ENCODE measurements at places on chromosomes 2 and 18.
A peak's percentile ranks its signal among the peaks of the same experiment; 100 is the strongest.

DNA sequence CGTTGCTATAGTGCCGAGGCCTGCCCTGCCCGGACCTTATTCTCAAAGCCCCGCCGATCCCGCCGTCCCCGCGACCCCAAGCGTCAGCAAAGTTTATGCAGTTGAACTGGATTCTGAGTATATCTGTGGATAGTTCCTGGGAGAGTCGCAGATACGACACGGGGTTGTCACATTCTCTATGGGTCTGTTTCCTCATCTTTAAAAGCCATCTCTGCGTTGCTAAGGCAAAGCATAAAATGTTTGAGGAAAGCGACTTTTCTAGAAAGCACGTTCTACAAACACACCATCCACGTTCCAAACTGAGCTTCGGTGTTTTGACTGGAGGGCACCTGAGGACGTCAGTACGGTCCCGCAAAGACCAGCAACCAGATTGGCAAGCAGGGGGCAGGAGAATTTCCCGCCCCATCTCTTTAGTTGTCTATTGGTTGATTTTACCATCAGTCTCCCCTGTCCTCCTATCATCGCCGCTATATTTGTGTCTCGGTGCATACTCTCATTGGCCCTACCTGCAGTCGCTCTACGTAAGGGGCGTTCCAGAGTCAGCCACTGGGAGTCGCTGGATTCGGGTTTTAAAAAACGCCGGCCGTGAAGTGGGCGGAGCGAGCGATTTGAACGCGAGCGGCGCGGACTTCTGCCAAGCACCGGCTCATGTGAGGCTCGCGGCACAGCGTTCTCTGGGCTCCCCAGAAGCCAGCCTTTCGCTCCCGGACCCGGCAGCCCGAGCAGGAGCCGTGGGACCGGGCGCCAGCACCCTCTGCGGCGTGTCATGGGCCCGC lies at the start of gene CENPA:
Gene CENPA, plus strand, starts transcription at position 626 of the 776 bp plus-strand sequence. Its CDS starts 141 bp downstream, at position 767.
- DNase-seq = peak; percentile 91

- no peak for DNase-seq
Observed at GRCh38 chr2:70923378-70924015, 12.2 kb upstream of the ATP6V1B1 start.

- no peak for DNase-seq
Observed at GRCh38 chr2:44944102-44944951, 2.8 kb downstream of the SIX3 start.

DNA sequence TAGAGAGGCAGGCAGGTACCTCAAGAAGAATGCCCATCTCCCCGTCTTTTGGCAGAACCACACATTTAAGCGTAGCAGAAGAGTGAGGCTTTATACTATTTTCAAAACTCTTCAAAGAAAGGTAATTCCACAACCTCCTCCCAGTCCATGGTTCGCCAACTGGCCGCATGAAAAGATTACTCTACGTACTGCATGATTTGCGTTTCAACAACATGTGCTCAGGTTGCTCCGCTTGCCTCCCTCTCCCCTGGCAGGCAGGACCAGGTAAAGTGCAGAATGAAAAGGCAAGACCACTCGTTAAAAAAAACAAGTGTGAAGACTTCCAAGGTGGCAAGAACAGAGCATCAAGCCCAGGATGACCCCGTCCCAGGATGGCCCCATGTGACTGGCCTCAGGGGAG lies 143.7 kb downstream of the SP3 start:
- DNase-seq = no peak

- DNase-seq = no peak
Observed at GRCh38 chr2:64594226-64594989, 59.3 kb downstream of the SERTAD2 start.

- DNase-seq = no peak
Observed at GRCh38 chr2:230697676-230698075, 15.0 kb upstream of the CAB39 start.

DNA sequence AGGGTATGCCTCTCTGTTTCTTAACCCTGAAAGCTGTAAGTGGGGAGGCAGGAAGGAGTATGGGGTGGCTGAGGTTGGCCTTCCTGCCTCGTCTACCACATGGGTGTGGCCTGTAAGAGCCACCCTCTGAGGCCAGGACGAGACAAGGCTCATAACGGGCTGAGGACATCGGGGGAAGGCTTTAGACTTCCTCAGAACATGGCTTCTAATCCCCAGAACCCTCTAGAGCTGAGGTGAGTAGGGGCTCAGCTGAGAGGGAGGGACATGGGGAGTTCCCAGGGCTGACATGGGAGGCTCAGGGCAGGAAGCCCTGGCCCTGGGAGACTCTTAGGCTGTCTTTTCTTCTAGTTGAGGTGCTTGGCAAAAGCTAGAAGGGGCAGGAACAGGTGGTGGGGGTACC lies 36.7 kb downstream of the EMX1 start:
- no peak for DNase-seq

- DNase-seq = no peak
Observed at GRCh38 chr2:145116834-145117725, 597.2 kb upstream of the ZEB2 start.

GRCh38 chr2:150759531-150759930 lies 272.1 kb upstream of the RND3 start:
- no peak for DNase-seq

DNA sequence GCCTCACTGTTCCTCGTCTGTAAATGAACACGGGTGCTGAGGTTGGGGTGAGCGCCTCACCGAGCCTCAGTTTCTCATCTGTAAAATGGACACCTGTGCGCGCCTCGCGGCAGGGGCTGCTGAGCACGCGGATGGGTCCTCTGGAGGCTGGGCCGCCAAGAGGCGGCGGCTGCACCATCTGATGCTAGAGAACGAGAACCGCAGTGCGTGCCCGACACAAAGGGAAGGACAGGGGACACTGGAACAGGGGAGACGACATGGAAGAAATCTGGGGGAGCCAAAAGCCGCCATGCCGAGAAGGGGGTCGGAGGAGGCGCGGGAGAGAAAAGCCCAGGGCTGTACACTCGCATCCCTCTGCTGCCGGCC lies 118.7 kb upstream of the ZNF516 start:
- no peak for DNase-seq

DNA sequence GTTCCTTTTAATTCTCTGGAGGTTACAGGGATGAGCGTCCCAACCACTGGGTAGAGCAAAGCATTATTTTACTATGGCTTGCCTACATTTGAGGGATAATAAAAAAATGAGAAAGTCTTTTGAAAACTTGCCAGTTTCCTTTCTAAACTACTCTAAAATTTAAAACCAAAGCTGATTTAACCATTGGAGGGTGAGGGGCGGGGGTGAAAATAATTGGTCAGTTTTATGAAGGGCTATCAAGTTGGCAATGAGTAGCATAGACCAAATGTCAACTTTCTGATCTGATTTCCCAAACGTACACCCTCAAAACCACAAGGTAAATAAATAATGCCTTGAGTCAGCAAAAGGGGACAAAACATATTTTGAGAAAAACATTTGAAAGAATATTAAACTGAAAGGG lies 85.7 kb upstream of the STK17B start:
- no peak for DNase-seq

DNA sequence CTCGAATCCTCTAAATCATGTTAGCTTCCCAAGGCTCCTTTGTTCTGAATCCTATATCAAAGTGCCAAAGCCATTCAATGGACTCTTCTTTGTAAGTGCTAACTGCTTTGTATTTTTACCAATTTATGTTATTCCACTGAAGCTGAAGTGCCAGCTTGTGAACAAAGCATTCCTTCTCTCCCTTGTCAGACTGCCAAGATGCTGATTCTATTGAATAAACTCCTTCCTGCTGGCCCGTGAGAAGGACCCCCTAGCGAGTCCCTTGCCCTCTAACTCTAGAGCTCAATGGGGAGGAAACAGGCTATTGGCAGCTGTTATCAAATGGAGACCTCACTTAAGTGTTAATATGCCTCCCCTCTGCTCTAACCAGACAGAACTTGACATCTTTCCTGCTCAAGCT lies 1097.9 kb upstream of the CNTNAP5 start:
- no peak for DNase-seq

GRCh38 chr2:170396799-170397459 lies 219.0 kb downstream of the MYO3B start:
- DNase-seq = no peak

DNA sequence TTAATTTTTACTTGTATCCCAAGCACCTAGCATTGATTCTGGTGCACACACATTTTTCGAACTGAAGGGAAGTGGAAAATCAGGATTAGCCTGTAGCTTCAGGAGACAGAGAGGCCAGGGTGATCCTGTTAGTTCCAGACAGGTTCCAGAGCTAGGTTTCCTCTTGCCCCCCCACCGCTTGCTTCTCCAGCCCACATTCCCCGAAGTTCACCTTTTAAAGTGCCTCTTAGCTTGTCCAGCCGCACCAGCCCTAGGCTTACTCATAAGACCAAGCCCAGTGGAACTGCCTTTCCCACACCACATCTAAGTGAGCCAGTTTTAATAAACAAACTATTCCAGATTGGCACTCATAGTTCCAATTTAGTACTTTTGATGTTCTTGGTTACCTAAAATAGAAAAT lies 898.6 kb upstream of the KLHL29 start:
- DNase-seq = no peak

DNA sequence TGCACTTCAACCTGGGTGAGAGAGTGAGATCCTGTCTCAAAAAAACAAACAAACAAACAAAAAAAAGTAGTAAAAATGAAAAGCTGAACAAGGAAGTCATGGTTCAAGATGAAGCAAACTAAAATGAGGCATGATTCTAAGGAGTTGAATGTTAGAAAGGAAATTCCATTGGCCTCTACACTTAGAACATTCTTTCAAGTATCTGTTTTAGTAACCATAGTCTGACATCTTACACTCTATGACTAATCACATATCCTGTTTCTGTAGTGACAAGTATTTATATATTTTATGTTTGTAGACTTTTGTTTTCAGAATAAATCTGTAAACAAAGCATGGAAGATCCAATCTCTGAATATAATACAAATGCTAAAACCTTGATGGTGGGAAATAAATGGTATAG lies 164.1 kb downstream of the KIAA1328 start:
- no peak for DNase-seq

- no peak for DNase-seq
Observed at GRCh38 chr2:20758997-20759396, 63.9 kb downstream of the LDAH start.

Measured in activated T-helper 9 cell treated with anti-CD3 and anti-CD28 coated beads, Interleukin-2, amount 50 U/mL, for 16 hours (primary cell).